GM23338 (cell line): ENCODE measurements at places on chromosomes 2 and 18. TPM values are rescaled to one million over a fixed set of nuclear protein-coding genes. Genes with fewer than 3 reads are reported as not detected.

DNA sequence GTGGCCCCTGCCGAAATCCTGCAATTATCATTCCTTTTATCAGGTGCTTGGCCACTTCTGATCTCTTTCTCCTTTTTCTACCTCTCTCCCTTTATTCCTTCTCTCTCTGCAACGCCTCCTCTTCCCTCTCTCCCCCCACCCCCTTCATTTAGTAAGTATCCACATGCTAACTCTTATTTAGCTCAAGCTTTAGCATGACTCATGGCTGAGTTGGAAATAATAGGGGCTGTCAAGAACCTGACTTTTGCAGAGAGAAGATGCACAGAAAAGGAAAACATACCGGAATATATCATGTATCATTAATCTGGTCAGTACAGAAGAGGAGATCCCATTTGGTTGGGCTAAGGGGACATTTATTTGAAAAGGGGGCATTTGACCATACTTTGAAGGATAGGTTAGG, 33.1 kb downstream of the FAM171B start:
- H3K4me1 ChIP-seq = peaks cover 11% of the 10 kb centered on the region
- H3K36me3 ChIP-seq = peaks cover 10% of the 10 kb centered on the region
- no peak for DNase-seq
- no peaks in the 10 kb centered on the region for H3K27me3 ChIP-seq
- no peak overlapping the region for H3K27ac ChIP-seq

Gene GPR35
- total RNA-seq = 0.39 TPM in 1 of 2 replicates, not detected in the other

GRCh38 chr2:204544961-204545860, at the start of gene PARD3B:
TSS of gene PARD3B (plus strand) at chr2:204545475. CDS start at chr2:204546000, 525 bp downstream.
- no peaks in the 10 kb centered on the region for H3K36me3 ChIP-seq
- peak within 1 kb of the TSS; percentile 68 for H3K4me3 ChIP-seq
- peaks cover 25% of the 10 kb centered on the region for H3K4me1 ChIP-seq
- peaks cover 41% of the 10 kb centered on the region for H3K27me3 ChIP-seq
- H3K27ac ChIP-seq = no peak within 1 kb of the TSS

- no peaks in the 10 kb centered on the region for H3K27me3 ChIP-seq
- H3K4me1 ChIP-seq = no peaks in the 10 kb centered on the region
- H3K36me3 ChIP-seq = no peaks in the 10 kb centered on the region
Observed at GRCh38 chr2:134600208-134600607, 118.6 kb downstream of the TMEM163 start.

Gene KLF11
- 5.1 and 5.6 TPM in 2 replicates for total RNA-seq

DNA sequence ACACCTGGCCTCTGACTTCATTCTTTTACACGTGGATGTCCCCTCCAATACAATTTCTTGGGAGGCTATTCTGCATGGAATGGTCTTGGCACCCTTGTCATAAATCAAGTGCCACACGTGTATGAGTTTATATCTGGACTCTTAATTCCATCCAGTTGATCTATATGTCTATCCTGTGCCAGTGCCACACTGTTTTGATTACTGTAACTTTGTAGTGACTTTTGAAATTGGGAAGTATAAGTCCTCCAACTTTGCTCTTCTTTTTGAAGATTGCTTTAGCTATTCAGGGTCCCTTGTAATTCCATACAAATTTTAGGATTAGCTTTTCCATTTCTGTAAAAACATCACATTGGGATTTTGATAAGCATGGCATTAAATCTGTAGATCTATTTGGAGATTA, 43.5 kb downstream of the HS1BP3 start:
- no peaks in the 10 kb centered on the region for H3K4me1 ChIP-seq
- no peaks in the 10 kb centered on the region for H3K27me3 ChIP-seq
- no peak overlapping the region for H3K4me3 ChIP-seq
- H3K27ac ChIP-seq = no peak overlapping the region
- no peak for DNase-seq

DNA sequence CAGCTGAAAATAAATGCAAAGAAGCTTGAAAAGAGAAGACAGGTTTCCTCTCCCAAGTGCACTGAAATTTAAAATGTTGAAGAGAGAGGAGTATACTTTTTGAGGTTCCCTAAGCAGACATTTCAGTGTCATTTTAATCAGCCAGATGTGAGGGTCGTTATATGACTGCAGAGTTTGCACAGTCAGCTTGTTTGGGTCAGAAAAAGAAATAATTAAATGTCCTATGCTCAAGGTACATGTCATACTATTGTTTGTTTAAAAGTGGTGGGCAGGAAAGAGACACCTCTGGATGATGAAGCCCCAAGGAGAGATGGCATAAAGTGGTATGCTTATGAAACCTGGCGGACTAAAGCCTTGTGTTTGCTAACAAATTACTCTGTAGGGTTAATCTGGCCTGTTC, 55.2 kb downstream of the CCDC85A start:
- no peaks in the 10 kb centered on the region for H3K27me3 ChIP-seq
- no peaks in the 10 kb centered on the region for H3K36me3 ChIP-seq
- no peak for DNase-seq
- H3K4me3 ChIP-seq = no peak overlapping the region

Gene HOXD12
- total RNA-seq = not detected in 2 replicates

DNA sequence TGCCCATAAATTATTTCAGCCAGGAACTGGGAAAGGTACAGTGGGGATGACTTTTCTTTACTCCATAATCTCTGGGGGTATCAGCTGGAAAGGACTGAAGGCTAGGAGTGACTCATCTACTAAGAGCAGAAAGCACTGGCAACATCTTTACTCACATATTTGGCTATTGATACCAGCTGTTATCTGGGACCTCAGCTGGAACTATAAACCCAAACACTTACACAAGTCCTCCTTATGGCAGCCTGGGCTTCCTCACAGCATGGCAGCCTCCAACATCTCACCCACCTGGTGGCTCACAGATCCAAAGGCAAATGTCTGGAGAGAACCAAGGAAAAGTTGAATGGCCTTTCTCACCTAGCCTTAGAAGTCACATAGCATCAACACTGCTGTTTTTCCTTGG, 379.0 kb upstream of the RND3 start:
- H3K36me3 ChIP-seq = peaks cover 9% of the 10 kb centered on the region; the same call in 1 of the 2 replicates
- H3K4me1 ChIP-seq = 0 out of 2 replicates have a peak, but pooled peaks cover 3% of the 10 kb centered on the region
- H3K27me3 ChIP-seq = no peaks in the 10 kb centered on the region
- no peak overlapping the region for H3K27ac ChIP-seq

Gene TMEM37
- 7.2 and 8.8 TPM in 2 replicates for total RNA-seq

GRCh38 chr2:74845217-74845751, 11.4 kb downstream of the HK2 start:
- no peaks in the 10 kb centered on the region for H3K27me3 ChIP-seq
- H3K4me1 ChIP-seq = peaks cover 78% of the 10 kb centered on the region
- no peaks in the 10 kb centered on the region for H3K36me3 ChIP-seq
- H3K4me3 ChIP-seq = 0 out of 2 replicates have a peak overlapping the region, but pooled peaks have one; percentile 23

DNA sequence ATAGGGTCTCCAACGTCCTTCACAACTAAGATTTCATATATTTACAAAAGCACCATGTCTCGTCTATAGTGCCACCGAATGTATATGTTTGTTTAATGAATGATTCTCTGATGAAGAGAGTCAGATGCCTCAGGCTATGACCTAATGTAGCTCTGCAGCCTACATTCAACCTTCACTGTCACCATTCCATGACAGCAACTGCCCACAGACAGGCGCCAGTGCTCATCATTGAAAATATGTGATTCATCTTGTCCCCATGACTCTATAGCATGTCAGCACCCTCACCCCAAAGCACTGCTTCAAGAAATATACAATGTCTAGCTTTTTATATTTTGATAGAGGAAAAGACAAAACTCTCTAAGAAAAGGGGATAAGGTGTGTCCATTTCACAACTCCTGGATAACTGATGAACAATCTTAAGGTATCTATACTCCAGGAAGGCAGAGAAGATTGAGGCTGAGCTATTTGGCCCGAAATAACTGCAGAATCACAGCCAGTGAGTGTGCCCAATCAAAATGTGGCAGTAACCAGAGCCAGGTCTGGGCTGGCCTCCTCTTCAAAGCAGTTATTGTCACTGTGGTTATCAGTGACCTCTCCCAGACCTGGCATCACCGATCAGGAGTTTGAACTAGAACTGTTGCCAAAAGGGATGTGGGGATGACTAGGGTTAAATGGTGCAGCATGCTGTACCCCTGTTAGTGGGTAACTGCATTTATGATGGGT, 246.6 kb downstream of the SETBP1 start:
- no peak overlapping the region for H3K4me3 ChIP-seq
- H3K4me1 ChIP-seq = 0 out of 2 replicates have a peak, but pooled peaks cover 3% of the 10 kb centered on the region
- no peaks in the 10 kb centered on the region for H3K36me3 ChIP-seq
- H3K27ac ChIP-seq = no peak overlapping the region
- no peak for DNase-seq

GRCh38 chr2:207952564-207953345, 72.6 kb downstream of the PLEKHM3 start:
- no peaks in the 10 kb centered on the region for H3K36me3 ChIP-seq
- DNase-seq = no peak
- peaks cover 32% of the 10 kb centered on the region for H3K4me1 ChIP-seq
- H3K4me3 ChIP-seq = no peak overlapping the region
- no peaks in the 10 kb centered on the region for H3K27me3 ChIP-seq

Gene TMEM163
- 0.85 and 1.1 TPM in 2 replicates for total RNA-seq
